ENCODE measurements at places on chromosomes 11 and 22. TPM values are rescaled to one million over a fixed set of nuclear protein-coding genes. Genes with fewer than 3 reads are reported as not detected.

DNA sequence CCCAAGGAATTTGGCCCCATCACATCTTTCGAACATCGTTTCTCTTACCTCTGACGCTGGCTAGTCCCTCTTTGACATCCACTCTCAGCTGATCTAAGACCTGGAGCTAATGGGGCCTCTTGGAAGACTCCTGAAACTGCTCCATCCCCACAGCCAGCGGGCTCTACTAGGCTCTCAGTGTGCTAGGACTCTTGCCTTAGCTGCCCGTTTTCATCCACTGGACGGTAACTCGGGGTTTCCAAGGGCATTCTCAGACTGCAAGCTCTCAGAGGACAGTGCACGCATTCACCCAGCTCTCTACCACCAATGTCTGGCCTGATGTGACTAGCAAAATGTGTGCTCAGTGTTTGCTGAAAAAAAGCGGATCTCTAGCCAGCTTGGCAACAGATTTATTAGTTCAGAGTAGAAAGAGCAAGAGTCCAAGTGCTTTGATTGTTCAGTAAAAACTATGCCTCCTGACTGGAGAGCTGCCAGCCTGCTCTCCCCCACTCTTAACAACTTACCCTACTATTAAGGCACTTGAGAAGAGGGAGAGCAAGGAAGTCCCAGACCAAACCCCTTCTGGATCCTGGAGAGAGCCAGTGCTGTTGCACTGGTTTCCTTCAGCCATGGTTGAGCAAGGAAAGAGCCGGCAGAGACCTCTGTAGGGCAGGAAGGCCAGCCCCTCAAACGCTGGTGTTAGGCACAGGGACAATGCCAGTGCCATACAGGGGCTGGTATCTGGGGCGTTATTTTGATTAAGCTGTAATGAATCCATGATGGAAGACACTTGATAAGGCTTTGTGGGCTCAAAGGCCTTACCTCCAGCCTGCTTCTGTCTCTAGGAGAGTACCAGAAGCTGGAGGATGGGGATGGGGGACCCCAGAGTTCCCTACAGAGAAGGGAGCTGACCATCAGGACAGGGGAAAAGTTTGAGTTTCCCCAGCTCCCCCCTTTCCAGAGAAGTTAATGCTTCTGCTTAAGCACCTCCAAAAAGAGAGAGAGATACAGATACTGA lies 9.2 kb downstream of the RELA start:
- DNase-seq = peak; percentile 75

DNA sequence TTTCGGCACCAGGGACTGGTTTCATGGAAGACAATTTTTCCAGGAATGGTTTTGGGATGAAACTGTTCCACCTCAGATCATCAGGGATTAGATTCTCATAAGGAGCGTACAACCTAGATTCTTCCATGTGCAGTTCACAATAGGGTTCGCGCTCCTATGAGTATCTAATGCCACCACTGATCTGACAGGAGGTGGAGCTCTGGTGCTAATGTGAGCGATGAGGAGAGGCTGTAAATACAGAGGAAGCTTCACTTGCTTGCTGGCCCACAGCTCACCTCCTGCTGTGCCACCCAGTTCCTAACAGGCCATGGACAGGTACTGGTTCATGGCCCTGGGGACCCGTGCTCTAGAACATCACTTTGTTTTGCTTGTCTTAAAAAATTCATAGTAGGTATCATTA lies 41.8 kb upstream of the AMPD3 start:
- peak; percentile 62 for DNase-seq

- no peak for DNase-seq
Observed at GRCh38 chr22:42151924-42152635, 21.5 kb upstream of the CYP2D6 start.

DUSP8 gene
- total RNA-seq = 0.22 TPM

DNA sequence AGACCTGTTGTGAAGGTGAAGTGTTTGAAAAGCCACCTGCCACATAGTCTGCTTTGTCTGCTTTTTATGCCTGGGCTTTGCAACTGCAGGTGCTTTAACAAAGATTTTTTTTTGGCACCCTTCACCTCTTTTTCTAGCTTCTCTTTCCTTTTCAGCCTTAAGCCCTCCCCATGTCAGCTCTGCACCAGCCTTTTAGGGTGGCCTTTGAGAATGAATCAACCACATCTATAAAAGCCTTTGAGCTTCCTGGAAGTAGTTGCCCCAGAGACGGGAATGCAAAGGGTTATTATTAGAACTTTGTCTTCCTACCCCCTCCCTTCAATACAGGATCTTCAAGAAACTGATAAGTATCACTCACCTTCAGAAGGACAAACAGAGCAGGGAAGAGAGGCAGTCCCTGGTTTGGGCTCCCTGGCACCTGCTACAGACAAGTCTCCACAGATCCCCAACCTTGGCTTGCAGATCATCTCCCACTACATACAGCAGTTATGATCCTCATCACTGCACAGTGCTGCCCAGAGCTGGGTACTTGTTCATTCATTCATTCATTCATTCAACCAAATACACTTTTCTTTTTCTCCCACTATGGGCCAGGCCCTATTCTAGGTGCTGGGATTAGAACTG lies 8.0 kb downstream of the PVALB start:
- DNase-seq = no peak

- no peak for DNase-seq
Observed at GRCh38 chr11:23227078-23227445, 366.8 kb upstream of the CCDC179 start.

GRCh38 chr11:19394525-19395016 lies 153.8 kb upstream of the E2F8 start:
- DNase-seq = no peak

- no peak for DNase-seq
Observed at GRCh38 chr11:72396041-72396440, 38.3 kb downstream of the CLPB start.

- DNase-seq = no peak
Observed at GRCh38 chr11:117724621-117725020, 72.4 kb downstream of the DSCAML1 start.

DNA sequence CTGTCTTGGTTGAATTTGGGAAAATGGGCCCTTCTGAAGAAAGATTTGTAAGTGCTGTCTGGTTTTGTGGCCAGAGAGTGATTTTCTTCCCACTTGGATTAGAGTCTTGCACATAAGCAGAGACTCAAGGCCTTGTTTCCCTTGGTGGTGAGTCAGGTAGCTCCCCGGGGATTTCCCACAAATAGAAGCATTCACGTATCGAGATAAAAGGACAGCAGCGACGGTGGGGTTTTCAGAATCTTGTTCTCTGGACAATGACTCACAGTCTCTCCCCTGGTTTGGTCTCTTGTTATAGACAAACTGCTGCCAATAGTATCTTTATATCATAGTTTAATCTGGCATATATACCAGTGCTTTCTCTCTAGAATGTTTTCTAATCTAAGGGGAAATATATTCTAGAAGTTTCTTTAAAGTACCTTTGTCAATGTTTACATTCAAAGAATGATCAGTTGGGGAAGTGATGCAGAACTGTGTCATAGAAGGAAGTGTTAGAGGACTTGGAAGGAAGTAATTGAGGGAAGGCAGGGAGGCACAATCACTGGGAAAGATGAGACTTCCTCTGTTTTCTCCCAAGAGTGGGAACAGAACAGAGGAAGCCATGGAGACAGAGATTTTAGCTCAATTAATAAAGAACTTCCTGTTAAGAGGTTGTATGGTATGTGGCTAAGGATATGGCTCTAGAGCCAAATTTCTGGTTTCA lies 18.1 kb downstream of the POLA2 start:
- DNase-seq = peak; percentile 31

DNA sequence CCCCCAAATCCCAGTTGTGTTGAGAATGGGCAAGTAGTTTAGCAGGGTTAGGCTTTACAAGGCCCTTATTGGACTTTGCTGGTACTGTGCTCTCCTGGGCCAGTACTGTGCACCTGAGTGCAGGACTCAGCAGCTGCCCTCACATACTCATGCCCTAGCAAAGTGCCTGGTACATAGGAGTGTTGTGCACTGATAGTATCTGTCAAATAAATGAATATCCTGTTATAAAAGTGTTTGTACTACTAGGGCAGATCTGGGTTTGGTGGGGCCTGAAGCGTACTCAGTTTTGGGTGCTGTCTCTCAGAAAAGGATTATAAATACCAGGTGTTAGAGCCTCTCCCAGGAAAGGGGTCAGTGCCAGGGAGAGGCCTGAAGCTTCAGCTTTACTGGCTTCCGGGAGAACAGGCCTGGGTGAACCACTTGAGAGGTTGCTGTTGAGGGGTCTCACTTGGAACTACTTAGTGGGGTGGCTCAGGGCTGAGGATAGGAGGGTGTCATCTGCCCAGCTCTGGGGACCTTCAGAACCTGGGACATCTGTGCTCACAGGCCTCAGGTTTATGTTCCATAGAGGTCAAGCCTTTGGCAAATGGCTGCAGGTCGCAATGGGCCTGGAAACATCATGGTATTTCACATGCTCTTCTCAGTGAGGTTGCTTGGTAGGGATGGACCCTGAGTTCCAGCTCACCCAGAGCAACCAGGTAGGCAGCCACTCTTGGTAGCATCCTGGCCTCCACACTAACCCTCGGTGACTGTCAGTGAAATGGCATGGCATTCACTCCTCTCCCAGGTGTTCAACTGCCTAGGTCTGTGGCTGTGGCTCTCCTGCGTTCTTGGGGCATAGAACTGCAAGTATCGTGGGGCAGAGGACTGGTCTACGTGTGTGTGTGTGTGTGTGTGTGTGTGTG lies 106.1 kb downstream of the ZBTB16 start:
- DNase-seq = no peak

Measured in lung microvascular endothelial cell (primary cell).